Esophagus muscularis mucosa (tissue), 4 donors: ENCODE measurements at places on chromosomes 13 and 19. TPM values are rescaled to one million over a fixed set of nuclear protein-coding genes. Genes with fewer than 3 reads are reported as not detected.
A peak's percentile ranks its signal among the peaks of the same experiment; 100 is the strongest.

DNA sequence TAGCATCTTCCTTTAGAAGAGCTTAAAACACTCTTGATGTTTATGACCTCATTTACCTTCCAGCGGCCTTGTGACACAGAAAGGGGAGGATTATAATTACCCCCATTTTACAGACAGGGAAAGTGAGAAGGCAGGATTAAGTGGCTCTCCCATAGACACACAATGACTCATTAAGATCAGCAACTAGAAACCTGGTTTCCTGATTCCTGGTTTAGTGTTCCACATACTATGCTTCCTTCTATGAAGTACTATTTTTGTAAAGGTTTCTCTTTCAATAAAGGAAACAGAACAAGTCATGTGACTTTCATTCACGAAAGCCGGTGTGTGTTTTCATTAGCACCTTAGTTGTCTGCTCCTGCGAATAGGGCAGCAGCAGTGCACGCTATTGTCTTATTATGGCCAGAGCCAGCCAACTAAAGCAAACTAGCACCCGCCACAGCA, 8.3 kb downstream of the IRS2 start:
- peak overlapping the region; percentile 98 for H3K27ac ChIP-seq
- DNase-seq, result peak; percentile 64
- no peaks in the 10 kb centered on the region for H3K27me3 ChIP-seq
- H3K4me3 ChIP-seq, result peak overlapping the region; percentile 98
- peaks cover 36% of the 10 kb centered on the region for H3K36me3 ChIP-seq

- H3K27ac ChIP-seq, result no peak overlapping the region
- no peaks in the 10 kb centered on the region for H3K36me3 ChIP-seq
Observed at GRCh38 chr13:109036078-109036780, 406.8 kb downstream of the MYO16 start.

DNA sequence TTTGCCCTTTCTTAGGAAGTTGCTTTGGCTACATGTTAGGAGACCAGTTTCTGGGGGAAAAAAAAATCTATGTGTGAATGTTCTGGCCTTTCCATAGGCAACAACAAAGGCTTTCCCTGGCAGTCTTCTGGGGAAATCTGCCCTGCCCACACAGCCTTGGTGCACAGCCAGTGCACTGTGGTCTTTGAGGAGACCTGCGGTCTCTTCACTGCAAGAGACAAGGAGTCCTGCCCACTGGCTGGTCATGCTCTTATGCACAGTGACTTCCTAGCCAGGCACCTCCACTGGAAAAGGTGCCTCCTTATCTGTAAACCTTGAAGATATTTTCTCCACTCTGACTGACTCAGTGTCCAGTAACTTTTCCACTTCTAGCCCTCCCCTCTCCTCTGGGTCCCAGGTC, 155.1 kb downstream of the SUCLA2 start:
- DNase-seq, result no peak
- no peak overlapping the region for H3K27ac ChIP-seq
- H3K4me3 ChIP-seq, result no peak overlapping the region
- H3K27me3 ChIP-seq, result no peaks in the 10 kb centered on the region
- H3K4me1 ChIP-seq, result no peaks in the 10 kb centered on the region

DNA sequence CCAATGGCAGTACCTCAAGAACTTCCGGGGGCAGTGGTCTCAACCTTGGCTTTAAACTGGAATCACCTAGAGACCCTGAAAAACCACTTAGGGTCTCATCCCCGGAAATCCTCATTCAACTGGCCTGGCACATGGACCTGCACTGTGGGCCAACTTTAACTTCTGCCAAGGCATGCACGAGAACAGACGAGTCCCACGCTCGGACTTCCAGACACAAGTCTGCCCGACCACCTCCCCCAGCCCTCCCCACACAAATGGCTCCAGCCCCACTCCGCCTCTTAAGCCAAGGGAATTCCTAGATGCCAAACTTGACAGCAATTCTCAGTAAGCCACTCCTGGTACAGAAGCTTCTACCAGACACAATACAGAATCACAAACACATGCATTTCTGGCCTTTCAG, 114.0 kb downstream of the STK24 start:
- no peak for DNase-seq
- peaks cover 11% of the 10 kb centered on the region for H3K36me3 ChIP-seq
- H3K4me1 ChIP-seq, result peaks cover 31% of the 10 kb centered on the region

DNA sequence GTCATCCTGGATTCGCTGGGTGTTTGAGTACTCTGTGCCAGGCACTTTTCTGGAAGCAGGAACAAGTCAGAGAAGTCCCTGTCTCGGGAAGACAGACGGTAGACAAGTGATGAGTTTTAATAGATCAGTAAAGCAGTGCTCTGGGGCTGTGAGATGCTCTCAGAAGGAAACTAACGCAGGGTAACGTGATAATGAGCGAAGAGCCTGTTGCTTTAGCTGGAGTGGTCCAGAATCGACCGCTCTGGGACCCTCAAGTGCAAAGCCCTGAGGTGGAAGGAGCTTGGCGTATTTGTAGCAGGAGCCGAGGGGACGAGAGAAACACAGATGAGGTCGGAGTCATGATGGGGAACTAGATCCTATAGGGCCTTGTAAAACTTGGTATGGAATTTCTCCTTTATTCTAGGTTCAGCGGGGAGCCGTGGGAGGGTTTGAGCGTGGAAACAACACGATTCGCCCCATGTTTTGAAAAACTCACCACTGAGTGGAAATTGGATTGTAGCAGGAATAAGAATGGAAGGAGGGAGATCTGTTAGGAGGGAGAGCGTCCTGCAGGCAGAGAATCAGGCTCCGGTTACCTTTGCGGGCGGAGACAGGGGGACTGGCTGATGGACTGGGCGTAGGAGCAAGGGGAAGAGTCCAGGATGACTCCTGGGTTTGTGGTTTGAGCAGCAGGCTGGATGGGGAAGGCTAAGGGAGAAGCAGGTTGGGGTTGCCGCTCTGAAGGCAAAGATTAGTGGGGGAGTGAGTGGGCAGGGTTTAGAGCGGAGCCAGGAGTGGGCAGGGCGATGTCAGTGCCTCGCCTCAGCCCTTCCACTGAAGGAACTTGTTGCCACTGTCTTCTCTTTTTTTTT, 763 bp downstream of the POLD1 start:
- H3K4me3 ChIP-seq, result peak overlapping the region; percentile 70
- no peaks in the 10 kb centered on the region for H3K27me3 ChIP-seq
- H3K27ac ChIP-seq, result peak overlapping the region; percentile 93
- peaks cover 40% of the 10 kb centered on the region for H3K36me3 ChIP-seq

DNA sequence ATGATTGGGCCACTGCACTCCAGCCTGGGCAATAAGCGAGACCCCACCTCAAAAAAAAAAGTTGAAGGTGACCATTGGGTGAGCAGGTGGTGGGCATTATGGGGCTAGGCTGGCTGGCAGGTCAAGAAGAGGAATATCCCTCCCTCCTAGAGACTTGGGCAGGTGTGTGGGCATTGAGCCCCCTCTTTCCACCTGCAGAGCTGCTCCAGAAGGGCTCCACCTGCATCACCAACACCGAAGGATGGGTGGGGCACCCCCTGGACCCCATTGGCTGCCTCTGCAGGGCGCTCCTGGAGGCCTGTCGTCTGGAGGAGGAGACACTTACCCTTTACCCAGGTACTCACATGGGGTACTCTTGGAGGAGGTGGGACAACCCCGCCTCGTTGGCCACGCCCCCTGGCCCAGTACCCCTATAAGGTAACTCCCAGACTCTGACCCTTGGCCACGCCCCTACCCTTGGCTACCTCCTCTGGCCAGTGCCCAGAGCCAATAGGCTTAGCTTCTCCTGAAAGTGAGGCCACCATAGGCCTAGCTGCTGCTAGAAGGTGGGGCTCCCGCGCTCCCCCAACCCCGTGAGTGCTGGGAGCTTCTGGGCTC, 21.9 kb downstream of the ZSWIM4 start:
- no peak overlapping the region for H3K4me3 ChIP-seq
- no peak for DNase-seq

The PTH2 gene
- total RNA-seq, result not detected

DNA sequence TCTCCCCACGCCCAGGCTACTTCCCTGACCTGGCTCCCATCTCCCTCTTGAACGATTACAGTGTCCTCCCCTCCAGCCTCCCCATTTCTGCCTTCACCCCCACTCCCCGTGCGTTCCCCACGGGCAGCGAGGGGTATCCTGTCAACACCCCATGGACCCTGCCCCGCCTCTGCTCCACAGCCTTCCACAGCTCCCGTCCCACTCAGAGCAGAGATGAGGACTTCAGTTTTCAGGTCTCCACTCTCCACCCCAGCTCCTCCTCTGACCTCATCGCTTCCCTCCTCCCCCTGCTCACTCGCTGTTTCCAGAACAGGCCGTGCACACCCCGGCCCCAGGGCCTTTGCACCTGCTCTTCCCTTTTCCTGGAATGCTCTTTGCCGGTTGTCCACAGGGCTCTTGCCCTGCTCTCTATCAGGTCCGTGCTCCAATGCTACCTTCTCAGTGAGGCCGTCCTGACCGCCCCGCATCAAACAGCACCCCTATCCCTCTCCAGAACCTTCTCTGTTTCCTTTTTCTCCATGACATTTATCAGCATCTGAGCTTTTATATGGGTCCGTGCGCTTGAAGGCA, 15.0 kb downstream of the LRRC4B start:
- H3K27ac ChIP-seq, result no peak overlapping the region
- DNase-seq, result no peak
- no peaks in the 10 kb centered on the region for H3K36me3 ChIP-seq
- peaks cover 32% of the 10 kb centered on the region for H3K4me1 ChIP-seq
- no peak overlapping the region for H3K4me3 ChIP-seq

DNA sequence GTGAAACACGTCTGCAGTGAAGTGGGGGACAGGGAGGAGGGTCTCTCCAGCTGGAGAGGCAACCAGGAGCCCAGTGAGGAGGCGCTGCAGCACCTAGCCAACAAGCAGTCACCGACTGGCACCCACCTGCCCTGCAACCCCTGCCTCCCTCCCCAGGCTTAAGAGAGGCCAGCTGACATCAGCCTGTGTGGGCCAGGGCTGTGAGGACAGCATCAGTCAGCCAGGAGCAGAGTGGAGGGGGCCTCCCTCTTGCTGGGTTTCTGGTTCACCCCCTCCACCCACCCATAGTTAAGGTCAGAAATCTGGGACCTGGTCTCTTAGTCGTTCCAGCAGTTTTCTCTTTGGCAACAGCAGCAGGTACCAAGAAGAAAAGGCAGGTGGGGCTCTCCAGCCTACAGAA, 25.5 kb upstream of the CCNP start:
- no peak overlapping the region for H3K4me3 ChIP-seq
- H3K27ac ChIP-seq, result no peak overlapping the region
- H3K4me1 ChIP-seq, result peaks cover 3% of the 10 kb centered on the region
- DNase-seq, result no peak
- H3K27me3 ChIP-seq, result no peaks in the 10 kb centered on the region

DNA sequence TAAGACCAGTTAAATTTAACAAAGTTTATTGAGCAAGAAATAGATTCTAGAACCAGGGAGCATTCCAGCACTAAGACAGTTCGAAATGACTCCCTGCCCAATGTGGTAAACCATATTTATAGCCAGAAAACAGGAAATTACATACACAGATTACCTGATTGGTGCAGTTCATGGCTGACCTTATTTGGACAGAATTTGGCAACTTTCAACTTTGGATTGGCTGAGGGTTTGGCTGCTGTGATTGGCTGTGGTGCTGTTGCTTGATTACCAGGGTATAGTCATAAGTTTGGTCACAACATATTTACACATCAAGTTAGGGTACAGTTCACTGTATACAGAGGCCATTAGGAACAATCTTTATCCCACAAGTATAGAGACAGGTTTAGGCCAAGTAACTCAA, 984.8 kb upstream of the MIR17HG start:
- H3K27me3 ChIP-seq, result no peaks in the 10 kb centered on the region
- no peaks in the 10 kb centered on the region for H3K36me3 ChIP-seq
- no peak overlapping the region for H3K4me3 ChIP-seq
- H3K27ac ChIP-seq, result no peak overlapping the region
- H3K4me1 ChIP-seq, result no peaks in the 10 kb centered on the region

The TUBB4A gene
- total RNA-seq, result 1.7 TPM

- H3K4me1 ChIP-seq, result no peaks in the 10 kb centered on the region
- DNase-seq, result no peak
- no peak overlapping the region for H3K27ac ChIP-seq
- no peaks in the 10 kb centered on the region for H3K27me3 ChIP-seq
- no peak overlapping the region for H3K4me3 ChIP-seq
- no peaks in the 10 kb centered on the region for H3K36me3 ChIP-seq
Observed at GRCh38 chr13:45073809-45074208, 46.5 kb upstream of the GTF2F2 start.

GRCh38 chr19:46025835-46026234, 3.0 kb upstream of the PGLYRP1 start:
- peaks cover 61% of the 10 kb centered on the region for H3K27me3 ChIP-seq
- H3K27ac ChIP-seq, result no peak overlapping the region
- no peak overlapping the region for H3K4me3 ChIP-seq
- DNase-seq, result no peak
- no peaks in the 10 kb centered on the region for H3K36me3 ChIP-seq
- no peaks in the 10 kb centered on the region for H3K4me1 ChIP-seq

DNA sequence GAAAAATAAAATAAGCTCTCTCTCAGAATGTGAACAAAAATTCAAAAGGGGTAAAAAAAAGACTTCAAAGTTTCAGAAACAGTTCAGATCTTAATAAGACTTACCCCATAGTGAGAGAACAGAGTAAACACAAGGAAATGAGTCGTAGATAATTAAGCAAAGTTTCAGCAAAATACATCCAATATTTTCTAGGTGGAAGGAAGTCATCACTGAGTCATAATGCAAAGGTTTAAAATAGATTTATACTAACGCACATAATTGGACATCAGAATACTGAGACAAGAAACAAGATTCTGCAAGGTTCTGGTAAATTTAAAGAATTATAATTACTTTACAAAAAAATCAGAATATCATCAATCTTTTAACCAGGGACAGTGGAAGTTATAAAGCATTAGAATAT, 1370.7 kb upstream of the ATXN8OS start:
- H3K36me3 ChIP-seq, result no peaks in the 10 kb centered on the region
- no peak overlapping the region for H3K4me3 ChIP-seq
- H3K4me1 ChIP-seq, result no peaks in the 10 kb centered on the region
- H3K27me3 ChIP-seq, result no peaks in the 10 kb centered on the region

DNA sequence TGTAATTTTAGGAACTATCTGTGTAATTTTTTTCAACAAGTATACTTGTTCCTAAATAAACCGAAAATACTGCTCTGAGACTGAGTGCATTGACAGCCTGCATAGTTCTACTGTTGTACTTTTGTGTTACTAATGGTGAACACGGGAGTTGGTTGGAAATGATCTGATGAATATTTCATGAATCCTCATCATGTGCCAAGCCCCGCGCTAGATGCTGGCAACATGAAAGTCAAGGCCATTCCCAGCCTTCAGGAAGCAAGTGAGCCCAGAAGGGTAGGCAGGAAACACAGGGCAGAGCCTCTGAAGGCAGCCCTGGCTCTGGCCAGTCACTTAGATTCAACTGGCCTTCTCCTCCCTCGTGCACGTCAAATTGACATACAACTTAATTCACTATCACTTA, 106.1 kb downstream of the ABCC4 start:
- DNase-seq, result no peak
- no peak overlapping the region for H3K27ac ChIP-seq
- H3K4me1 ChIP-seq, result no peaks in the 10 kb centered on the region
- H3K36me3 ChIP-seq, result no peaks in the 10 kb centered on the region

GRCh38 chr19:645912-646778, 6.5 kb downstream of the FGF22 start:
- H3K4me1 ChIP-seq, result no peaks in the 10 kb centered on the region
- no peak overlapping the region for H3K4me3 ChIP-seq
- peaks cover 62% of the 10 kb centered on the region for H3K36me3 ChIP-seq
- H3K27ac ChIP-seq, result no peak overlapping the region

The PROZ gene
- not detected for total RNA-seq
